Spinal cord (tissue), 10 donors: ENCODE measurements at places on chromosomes 7 and 10.

DNA sequence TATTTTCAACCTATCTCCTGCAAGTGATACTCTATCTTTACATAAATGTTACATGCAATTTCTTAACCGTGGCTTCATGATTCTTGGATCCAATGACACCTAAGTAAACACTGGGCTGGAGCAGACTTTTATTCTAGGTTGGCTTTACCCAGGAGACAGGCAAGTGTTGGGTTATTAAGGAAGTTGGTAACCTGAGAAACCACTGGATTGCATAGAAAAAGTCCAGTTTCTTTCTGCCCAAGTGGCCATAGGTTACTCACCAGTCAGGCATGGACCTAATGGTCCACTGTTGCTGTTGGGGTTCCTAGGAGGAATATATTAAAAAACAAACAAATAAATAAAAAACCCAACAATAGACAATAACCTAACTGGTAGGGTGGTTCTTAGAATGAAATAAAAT lies 112.8 kb downstream of the SEMA3D start:
- H3K4me1 ChIP-seq: no peaks in the 10 kb centered on the region
- no peaks in the 10 kb centered on the region for H3K27me3 ChIP-seq
- H3K4me3 ChIP-seq: no peak overlapping the region
- no peak overlapping the region for H3K27ac ChIP-seq
- DNase-seq: no peak

GRCh38 chr10:120145107-120145506 lies 252.6 kb downstream of the SEC23IP start:
- H3K36me3 ChIP-seq: no peaks in the 10 kb centered on the region
- H3K27ac ChIP-seq: no peak overlapping the region
- no peak overlapping the region for H3K4me3 ChIP-seq
- DNase-seq: no peak

DNA sequence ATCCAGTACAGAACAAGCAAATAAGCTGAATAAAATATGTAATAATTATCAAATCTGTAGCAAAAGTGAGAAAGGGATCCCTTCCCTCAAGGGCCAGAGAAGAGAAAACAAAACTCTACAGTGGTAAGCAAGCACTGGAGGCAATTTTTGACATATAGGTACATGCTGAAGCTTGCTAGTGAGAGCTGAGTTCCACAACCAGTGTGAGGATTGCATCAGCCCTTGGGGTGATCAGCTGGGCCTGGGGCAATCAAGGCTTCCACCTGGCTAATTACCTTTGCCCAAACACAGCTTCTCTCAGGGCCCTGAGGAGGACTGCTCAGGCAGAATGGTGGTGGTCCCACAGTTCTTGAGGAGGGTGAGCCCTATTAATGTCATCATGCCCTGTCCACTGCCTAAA lies 134.4 kb upstream of the DLX6 start:
- no peak for DNase-seq
- H3K4me1 ChIP-seq: no peaks in the 10 kb centered on the region
- H3K27ac ChIP-seq: no peak overlapping the region

DNA sequence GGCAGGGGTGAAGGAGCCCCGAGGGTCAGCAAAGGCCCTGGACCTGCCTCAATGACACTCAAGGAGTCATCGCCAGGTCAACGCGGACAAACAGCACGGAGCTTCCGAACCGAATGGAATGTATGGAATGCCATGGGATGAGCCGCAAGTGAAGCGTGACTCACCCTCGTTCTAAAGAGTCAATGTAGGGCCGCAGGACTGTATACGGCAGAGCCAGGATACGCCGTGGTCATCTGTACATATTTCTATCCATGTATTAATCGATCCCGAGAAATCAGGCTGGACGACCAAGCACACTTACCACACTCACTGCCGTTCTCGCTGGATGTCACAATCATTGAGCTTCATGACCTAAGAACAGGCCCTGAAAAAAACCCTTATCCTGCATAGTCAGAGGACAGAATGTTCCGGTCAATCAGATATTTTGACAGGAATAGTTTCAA lies 4.3 kb downstream of the SNX8 start:
- DNase-seq: no peak
- no peak overlapping the region for H3K27ac ChIP-seq

GRCh38 chr10:58989486-58990039 lies 186.9 kb upstream of the PHYHIPL start:
- H3K4me1 ChIP-seq: no peaks in the 10 kb centered on the region
- H3K27me3 ChIP-seq: no peaks in the 10 kb centered on the region
- DNase-seq: no peak
- H3K36me3 ChIP-seq: no peaks in the 10 kb centered on the region
- no peak overlapping the region for H3K4me3 ChIP-seq

GRCh38 chr7:127758105-127758504 lies 106.1 kb downstream of the SND1 start:
- no peak for DNase-seq
- H3K4me3 ChIP-seq: no peak overlapping the region
- no peaks in the 10 kb centered on the region for H3K4me1 ChIP-seq
- no peak overlapping the region for H3K27ac ChIP-seq

GRCh38 chr7:15584575-15584974 lies 22.8 kb upstream of the AGMO start:
- H3K27ac ChIP-seq: no peak overlapping the region
- no peaks in the 10 kb centered on the region for H3K27me3 ChIP-seq
- H3K4me3 ChIP-seq: no peak overlapping the region
- H3K36me3 ChIP-seq: no peaks in the 10 kb centered on the region

DNA sequence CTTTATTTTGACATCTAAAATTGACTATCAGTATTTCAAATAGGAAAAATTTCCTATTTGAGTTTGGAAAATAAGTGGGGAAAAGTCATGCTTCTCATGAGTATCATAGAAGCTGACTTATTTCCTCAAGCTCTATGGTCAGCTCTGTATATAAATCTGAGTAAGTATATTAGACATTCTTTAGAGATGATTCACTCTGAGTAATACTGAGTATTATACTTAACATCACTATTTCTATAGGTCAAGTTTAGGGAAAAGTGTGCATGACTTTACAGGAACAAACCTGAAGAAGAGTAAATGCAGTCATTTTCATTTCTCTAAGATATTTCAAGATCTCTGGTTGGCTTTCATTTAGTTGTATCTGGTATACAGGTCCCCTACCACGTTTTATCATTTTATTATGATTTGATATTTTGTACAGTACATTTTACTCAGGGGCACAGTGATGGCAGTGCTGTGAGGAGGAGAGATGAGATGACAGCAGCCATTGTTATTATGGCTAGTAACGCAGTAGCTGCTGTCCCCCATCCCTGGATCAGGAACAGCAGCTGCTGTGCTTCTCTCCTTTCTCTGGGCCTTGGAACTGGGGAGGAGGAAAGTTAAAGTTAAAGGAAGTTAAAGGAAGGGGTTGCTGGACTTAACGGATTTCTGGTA lies 15.2 kb downstream of the SND1 start:
- no peaks in the 10 kb centered on the region for H3K27me3 ChIP-seq
- H3K4me3 ChIP-seq: no peak overlapping the region
- H3K27ac ChIP-seq: no peak overlapping the region
- no peak for DNase-seq
- H3K4me1 ChIP-seq: peaks cover 3% of the 10 kb centered on the region

DNA sequence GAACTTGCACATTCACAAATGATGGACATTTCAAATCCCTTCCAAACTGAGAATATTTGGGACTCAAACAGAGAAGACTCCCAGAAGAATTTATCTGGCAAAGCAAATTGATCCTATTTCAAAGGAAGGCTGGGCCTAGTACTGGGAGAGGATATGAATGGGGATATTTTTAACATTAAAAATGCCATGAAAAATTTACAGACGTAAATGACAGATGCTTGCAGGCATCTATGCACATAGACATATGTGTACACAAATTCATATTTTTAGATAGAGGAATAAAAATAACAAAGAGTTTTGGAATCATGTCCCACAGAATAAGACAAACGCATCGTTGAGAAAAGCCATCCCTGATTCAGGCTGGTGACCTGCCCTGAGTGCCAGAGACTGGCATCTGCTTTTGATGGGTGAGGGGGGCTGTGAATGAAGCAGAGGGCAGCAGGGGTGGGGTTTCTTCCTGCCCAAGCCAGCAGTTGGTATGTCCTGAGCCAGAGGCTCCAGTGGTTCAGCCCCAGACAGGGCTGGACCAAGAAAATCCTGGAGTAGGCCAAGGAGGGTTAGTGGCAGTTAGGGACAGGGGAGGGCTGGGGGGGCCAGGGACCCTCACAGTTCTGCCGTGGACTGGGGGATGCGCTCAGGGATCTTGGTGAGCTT lies 138.5 kb downstream of the SLIT1 start:
- H3K27me3 ChIP-seq: no peaks in the 10 kb centered on the region
- H3K27ac ChIP-seq: no peak overlapping the region
- peaks cover 18% of the 10 kb centered on the region for H3K4me1 ChIP-seq
- no peak for DNase-seq
- no peak overlapping the region for H3K4me3 ChIP-seq
- H3K36me3 ChIP-seq: peaks cover 66% of the 10 kb centered on the region

GRCh38 chr10:57692255-57692980 lies 575.3 kb downstream of the IPMK start:
- no peaks in the 10 kb centered on the region for H3K27me3 ChIP-seq
- H3K4me1 ChIP-seq: no peaks in the 10 kb centered on the region
- no peak overlapping the region for H3K27ac ChIP-seq
- no peak overlapping the region for H3K4me3 ChIP-seq

DNA sequence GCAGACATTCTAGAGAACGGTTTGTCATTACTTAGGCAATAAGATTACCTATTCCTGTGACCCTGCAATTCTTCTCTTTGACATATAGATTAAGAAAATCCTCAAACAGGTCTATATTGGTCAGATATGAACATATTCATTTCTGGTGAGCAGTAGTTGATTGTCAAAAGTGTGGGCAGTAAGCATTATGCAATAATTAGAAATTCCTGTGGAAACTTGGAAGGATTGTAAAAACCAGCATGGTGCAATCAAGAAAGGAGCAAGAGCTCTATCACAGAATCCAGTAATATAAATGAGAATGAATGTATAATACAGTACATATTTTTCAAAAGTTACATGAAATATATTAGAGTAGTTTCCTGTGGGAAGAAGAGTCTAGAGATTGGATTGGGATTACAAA lies 406.5 kb downstream of the SUGCT start:
- H3K27me3 ChIP-seq: no peaks in the 10 kb centered on the region
- H3K4me1 ChIP-seq: no peaks in the 10 kb centered on the region
- H3K27ac ChIP-seq: no peak overlapping the region
- DNase-seq: no peak

GRCh38 chr7:68200051-68200670 lies 1203.5 kb downstream of the TYW1 start:
- H3K36me3 ChIP-seq: no peaks in the 10 kb centered on the region
- no peaks in the 10 kb centered on the region for H3K4me1 ChIP-seq
- no peak overlapping the region for H3K27ac ChIP-seq
- DNase-seq: no peak

DNA sequence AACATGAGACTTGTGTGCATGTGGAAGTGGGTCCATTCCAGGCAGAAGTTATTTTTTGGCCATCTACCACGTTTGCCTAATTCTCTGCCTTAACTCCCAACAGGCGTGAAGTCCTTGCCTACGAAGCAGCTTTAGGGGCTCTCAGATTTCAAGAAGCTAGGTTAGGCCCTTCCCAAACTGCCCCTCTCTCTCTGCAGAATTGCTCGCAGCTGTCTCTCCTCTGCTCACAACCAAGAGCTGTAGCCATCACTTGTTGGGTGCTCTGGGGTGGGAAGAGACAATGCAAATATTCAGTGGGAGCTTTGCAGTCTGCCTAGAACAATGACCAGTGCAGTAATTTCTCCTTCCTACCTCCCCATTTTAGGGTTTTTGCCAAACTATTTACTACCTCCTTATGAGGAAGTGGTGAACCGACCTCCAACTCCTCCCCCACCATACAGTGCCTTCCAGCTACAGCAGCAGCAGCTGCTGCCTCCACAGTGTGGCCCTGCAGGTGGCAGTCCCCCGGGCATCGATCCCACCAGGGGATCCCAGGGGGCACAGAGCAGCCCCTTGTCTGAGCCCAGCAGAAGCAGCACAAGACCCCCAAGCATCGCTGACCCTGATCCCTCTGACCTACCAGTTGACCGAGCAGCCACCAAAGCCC lies 24.9 kb downstream of the CYP17A1 start:
- no peak for DNase-seq
- no peak overlapping the region for H3K27ac ChIP-seq
- no peaks in the 10 kb centered on the region for H3K27me3 ChIP-seq
- H3K4me1 ChIP-seq: peaks cover 24% of the 10 kb centered on the region

DNA sequence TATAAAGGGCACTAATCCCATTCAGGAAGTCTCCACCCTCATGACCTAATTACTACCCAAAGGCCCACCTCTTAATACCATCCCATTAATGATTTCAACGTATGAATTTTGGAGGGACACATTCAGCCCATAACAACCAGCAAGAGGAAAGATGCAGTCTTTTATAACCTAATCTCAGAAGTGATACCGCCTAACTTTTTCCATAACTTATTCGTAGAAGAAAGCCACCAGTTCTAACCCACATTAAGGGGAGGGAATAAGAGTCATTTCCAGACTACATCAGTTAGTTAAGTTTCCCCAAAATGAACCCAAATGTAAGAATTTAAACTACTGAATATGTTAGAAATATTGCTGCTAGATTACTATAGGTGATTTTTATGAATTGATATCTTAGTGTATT lies 32.1 kb upstream of the LHFPL3 start:
- H3K27me3 ChIP-seq: no peaks in the 10 kb centered on the region
- H3K36me3 ChIP-seq: no peaks in the 10 kb centered on the region
- DNase-seq: no peak
- H3K27ac ChIP-seq: no peak overlapping the region
- no peaks in the 10 kb centered on the region for H3K4me1 ChIP-seq

DNA sequence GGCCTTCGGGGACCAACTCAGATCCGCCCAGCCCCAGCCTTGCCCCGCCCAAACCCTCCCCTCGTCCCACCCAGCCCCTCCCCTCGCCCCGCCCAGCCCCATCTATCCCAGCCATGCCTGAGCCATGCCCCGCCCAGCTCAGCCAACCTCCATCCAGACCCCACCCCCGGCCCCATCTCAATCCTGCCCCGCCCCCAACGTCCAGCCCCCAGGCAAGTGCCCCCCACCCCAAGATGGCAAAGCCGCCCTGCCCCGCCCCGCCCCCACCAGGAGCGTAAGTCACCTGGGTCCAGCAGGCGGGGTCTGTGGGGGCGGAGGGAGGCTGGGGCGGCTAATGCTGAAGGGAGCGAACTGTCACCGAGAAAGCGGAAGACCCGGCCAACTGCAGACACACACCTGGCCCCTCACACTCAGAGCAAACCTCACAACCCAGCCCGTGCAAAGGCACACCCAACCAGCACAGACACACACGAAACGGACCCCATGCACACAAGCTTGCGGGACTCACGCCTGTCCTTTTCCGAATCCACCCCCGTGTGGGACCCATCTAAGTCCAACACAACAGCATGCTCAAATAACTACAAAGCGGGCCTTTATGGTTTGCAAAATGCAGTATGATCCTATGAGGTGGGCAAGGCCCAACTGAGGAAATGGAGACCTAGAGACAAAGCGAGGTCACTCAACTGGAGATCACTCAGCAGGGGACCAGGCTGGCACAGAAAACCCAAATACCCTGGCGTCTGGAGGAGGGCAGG lies 11.5 kb upstream of the OGA start:
- DNase-seq: no peak
- H3K4me1 ChIP-seq: peaks cover 38% of the 10 kb centered on the region
- H3K27me3 ChIP-seq: no peaks in the 10 kb centered on the region
- peak overlapping the region; percentile 56 for H3K4me3 ChIP-seq
- H3K27ac ChIP-seq: peak overlapping the region; percentile 94
